Stimulated activated CD4-positive, alpha-beta T cell treated with anti-CD3 and anti-CD28 coated beads, Interleukin-2, amount 100 ng/mL, for 24 hours (primary cell): ENCODE measurements at places on chromosomes 7 and 10.

DNA sequence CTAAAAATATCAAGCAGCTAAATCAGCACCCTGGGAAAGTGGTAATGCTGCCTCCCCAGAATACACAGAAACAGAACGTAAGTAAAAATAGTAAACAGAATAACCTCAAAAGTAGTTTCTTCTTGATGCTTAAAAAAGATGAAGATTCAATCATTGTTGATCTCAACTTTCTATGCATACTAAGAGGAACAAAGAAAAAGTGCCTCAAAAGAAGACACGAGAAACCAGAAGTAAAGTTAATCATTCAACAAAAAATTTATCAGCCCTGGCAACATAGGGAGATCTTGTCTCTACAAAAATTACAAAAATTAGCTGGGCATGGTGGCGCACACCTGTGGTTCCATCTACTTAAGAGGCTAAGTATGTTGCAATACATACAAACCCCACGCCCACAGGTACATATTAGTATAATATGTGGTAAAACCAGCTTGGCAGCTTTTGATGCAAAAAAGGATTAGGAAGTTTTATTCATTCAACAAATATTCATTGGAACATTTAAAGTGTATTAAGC lies 153.7 kb downstream of the NRBF2 start:
- no peak for DNase-seq

GRCh38 chr10:86646532-86646931 lies 7.8 kb upstream of the OPN4 start:
- DNase-seq = no peak

- no peak for DNase-seq
Measured at GRCh38 chr10:73649876-73650536, 5.8 kb downstream of the SYNPO2L start.

- no peak for DNase-seq
Measured at GRCh38 chr7:30702200-30702599, 19.9 kb upstream of the CRHR2 start.

- DNase-seq = no peak
Measured at GRCh38 chr10:51090190-51090589, 15.9 kb downstream of the PRKG1 start.

DNA sequence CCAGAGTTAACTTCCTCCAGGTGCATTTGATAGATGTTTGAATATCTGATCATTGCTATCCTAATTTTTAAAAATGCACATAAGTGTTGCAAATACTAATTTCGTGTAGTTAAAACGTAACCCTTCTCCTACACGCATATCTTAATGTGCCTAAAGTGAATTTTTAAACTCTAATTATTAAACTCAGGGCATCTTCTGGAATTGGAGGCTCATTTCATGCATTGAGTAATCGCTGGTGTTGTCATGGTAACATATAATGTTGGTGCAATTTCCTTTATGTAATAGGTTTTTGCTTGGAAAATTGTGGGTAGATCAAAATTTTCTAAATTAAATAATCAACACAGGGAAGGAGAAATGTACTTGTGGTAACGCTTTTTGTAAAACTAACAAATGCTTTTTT lies 56.2 kb downstream of the ARMC3 start:
- no peak for DNase-seq

GRCh38 chr10:76436981-76437380 lies 1005.6 kb downstream of the LRMDA start:
- no peak for DNase-seq

DNA sequence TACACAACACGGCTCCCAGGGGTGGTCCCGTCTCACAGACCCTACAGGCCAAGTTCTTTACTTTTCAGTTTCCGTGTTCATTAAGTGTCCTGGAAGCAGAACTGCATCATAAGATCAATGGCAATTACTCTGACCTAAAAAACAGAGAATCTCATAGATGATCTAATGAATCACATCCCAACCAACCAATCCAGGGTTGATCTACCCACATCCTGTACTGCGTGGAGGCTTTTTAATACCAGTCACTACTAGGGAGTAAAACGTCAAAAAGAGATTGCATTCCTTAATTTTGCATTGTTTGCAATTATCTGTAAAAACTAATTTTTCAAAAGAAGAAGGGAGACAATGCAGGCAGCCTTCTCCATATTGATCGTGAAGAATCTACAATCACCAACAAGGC lies 72.6 kb downstream of the PARD3 start:
- DNase-seq = no peak

DNA sequence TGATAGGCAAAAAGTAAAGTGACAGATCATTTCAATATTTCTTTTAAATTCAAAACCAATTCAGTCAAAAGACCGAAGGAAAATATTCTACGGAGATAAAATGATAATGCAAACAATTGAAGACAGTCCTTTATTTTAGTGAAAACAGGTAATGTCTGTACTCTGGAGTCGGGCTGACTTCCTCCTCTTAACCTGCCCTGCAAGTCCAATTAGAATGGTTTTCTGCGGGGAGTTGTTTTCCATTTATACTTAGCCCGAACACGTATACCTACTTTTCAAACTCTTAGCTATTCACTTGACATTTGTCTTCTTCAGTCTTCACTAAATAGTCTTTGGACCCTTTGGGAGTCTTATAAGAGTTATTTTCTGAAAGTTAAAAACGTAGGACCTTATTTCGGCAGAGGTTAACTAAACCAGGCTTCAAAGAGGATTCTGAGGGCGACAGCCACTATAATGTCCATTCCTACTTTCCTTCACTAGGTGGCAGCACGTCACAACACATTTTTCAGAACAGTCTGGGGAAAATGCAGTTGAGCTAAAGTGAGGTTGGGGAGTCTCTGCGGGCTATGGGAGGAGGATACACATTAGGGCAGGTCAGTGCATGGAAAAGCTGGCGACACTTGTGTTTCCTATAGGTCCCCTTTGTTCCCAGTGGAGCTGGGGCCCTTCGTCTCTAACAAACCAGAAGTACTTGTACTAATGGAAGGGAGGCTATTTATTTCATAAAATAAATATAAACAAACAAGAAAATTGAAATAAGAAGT lies 472.0 kb downstream of the KCNMA1 start:
- DNase-seq = peak; percentile 19

GRCh38 chr7:24920451-24921361 lies 59.3 kb downstream of the OSBPL3 start:
- no peak for DNase-seq

GRCh38 chr10:10813656-10814055 lies 204.0 kb upstream of the CELF2 start:
- DNase-seq = no peak

- no peak for DNase-seq
Measured at GRCh38 chr7:35905555-35905954, 104.7 kb downstream of the SEPTIN7 start.

- no peak for DNase-seq
Measured at GRCh38 chr10:110655320-110655719, 11.2 kb downstream of the RBM20 start.

DNA sequence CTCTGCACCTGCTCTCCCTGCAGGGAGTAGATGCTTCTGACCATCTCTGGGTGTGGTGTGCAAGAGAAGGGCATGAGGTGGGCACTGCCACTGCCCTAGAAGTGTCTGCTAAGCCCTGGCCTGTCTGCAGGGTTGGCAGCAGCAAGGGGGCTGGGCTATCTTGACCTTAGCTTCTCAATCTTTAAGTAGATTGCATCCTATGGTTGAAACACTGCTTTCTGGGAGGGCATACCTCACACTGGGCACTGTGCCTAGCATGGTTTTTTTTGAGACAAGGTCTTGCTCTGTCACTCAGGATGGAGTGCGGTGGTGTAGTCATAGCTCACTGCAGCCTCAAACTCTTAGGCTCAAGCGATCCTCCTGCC lies 54.9 kb downstream of the CLIP2 start:
- no peak for DNase-seq

- DNase-seq = no peak
Measured at GRCh38 chr10:88136712-88137111, 273.3 kb downstream of the PTEN start.

DNA sequence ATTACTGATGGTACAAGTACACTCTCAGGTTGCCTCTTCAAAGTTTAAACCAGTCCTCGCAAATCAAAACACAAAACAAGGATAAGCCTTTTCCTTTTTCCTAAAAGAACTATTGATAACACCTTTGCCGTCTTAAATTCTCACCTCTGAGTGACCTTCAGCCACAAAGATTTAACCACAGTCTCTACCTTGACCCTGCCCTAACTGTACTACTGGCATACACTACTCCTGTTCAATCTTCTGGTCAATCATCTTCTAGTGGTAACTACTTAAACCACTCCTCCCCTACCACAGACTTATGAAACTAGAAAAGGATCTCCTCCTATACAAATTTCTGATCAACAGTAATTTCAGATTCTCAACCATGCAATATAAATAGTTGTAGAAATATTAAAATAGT lies 15.1 kb downstream of the UPF2 start:
- no peak for DNase-seq

DNA sequence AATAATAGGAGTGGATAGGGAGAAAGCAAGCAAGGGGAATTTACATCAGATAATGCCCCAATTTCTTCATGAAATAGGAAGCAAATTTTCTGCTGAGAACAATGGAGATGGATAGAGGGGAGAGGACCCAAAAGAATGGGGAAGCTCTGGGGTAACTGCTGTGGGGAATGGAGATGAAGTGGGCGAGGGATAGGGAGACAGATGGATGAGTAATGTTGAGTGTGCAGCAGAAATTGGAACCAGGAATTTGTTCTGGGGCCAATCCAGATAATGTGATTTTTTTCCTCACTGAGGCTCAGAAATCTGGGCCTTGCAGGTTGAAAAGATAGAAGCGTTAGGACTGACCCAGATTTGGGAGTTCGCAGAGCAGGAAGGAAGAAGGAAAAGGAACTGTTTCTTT lies 24.5 kb upstream of the MRC1 start:
- no peak for DNase-seq

- DNase-seq = no peak
Measured at GRCh38 chr7:130152493-130153210, 52.6 kb downstream of the TMEM209 start.

- no peak for DNase-seq
Measured at GRCh38 chr7:74396993-74397392, 56.7 kb upstream of the GTF2IRD1 start.

- DNase-seq = no peak
Measured at GRCh38 chr7:149669121-149669818, 104.1 kb downstream of the ZNF467 start.

- no peak for DNase-seq
Measured at GRCh38 chr10:28160866-28161405, 141.9 kb downstream of the MPP7 start.

DNA sequence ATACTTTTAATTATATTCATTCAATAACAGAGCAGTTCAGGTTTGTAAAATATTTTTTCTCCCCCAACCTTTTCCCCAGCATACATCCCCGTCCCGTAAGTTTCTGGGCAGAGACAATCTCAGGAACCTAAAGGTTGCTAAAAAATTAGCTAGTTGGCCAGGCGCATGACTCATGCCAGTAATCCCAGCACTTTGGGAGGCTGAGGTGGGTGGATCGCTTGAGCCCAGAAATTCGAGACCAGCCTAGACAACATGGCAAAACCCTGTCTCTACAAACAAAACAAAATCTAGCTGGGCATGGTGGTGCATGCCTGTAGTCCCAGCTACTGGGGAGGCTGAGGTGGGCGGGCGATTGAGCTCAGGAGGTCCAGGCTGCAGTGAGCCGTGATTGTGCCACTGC lies 40.2 kb downstream of the TCF7L2 start:
- DNase-seq = no peak

GRCh38 chr10:103549349-103549685 lies 55.8 kb downstream of the NEURL1 start:
- no peak for DNase-seq

DNA sequence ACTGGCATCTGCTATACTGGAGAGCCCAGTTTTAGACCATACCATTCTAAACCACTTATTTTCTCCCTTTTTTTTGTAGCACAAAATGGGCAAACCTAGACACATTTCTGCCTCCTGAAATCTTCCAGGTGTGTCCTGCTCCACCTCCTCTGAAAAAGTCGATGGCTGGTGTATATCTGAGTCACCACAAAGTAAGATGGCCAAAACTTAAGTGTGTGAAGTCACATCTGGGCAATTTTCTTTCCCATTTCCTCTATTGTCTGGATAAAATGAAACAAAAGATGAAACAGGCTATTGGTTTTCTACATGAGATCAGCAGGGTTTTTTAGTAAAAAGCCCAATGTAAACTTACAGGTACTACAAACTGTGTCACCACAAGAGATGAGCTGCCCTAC lies 65.5 kb downstream of the OSBPL3 start:
- DNase-seq = no peak

DNA sequence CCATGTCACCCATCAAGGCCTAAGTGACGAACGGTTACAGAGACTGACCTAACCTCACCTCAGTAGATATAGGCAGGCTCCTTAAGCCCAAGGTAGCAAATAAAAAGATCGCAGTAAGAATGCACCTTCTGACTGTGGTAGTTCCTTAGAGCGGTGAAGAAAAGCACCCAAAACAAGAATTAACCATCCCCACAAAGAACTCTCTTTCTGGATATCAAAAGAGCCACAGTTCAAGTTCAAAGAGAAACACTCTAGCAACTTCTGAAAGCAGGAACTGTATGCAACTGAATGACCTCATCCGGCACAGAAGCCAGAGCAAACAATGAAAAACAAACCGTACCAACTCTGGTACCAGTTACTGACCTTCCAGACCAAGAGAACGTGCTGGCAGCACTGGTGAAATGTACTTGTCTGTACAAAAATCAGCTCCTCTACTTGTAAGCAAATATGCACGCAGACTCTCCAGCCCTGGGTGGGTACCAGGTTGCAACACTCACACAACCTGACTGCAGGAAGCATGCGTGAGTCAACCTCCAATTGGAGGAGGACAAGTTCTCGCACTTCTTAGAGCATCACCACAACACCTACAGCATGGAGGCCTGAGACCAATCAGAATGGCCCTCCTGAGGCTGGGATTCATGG lies 202.7 kb downstream of the FAM107B start:
- peak; percentile 52 for DNase-seq

GRCh38 chr10:102735065-102735562 lies 8.6 kb upstream of the WBP1L start:
- no peak for DNase-seq

DNA sequence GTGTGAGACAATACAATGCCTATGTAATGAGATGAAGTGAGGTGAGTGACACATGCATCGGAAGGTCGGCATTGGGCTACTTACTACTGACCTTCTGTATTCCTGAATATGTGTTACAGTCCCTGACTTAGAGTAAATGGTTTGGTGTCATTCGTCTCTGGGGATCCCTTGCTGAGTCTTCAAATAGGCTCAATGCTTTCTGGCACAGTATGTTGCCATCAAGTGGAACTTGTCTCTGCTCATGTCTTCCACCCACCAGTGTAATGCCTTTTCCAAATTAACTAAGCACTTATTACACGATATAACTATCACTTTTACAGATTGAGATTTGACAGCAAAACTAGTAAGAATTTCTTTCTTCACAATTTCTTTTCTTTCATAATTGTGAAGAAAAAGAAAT lies 10.9 kb downstream of the CUL2 start:
- no peak for DNase-seq

- peak; percentile 7 for DNase-seq
Measured at GRCh38 chr7:22821702-22822485, 755 bp downstream of the TOMM7 start.

GRCh38 chr7:32259931-32260596 lies 189.9 kb upstream of the PDE1C start:
- no peak for DNase-seq
